ENCODE measurements at places on chromosomes 1 and 21.

- DNase-seq = no peak
Observed at GRCh38 chr1:210246447-210246846, 13.9 kb downstream of the SERTAD4 start.

GRCh38 chr1:39214998-39215873, 10.7 kb downstream of the MACF1 start:
- DNase-seq = peak; percentile 22

GRCh38 chr1:226549937-226550671, 1.5 kb downstream of the STUM start:
- peak; percentile 20 for DNase-seq

DNA sequence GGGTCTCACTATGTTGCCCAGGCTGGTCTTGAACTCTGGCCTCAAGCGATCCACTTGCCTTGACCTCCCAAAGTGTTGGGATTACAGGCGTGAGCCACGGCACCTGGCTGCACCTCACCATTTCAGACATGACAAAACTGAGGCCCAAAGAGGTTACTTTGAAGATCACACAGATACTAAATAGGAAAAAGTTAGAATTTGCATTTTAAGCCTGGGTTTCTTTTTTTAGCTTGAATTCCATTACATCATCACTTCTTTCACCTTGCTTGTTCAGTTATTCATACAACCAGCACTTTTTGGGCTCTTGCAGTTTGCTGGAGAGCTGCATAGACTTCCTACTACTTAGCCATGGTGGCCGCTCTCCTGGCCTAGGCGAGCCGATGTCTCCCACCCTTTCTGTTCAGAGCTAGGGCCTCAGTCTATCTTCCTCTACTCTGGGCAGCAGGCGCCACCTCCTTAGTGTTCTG, 16.3 kb upstream of the CD2 start:
- peak; percentile 45 for DNase-seq

DNA sequence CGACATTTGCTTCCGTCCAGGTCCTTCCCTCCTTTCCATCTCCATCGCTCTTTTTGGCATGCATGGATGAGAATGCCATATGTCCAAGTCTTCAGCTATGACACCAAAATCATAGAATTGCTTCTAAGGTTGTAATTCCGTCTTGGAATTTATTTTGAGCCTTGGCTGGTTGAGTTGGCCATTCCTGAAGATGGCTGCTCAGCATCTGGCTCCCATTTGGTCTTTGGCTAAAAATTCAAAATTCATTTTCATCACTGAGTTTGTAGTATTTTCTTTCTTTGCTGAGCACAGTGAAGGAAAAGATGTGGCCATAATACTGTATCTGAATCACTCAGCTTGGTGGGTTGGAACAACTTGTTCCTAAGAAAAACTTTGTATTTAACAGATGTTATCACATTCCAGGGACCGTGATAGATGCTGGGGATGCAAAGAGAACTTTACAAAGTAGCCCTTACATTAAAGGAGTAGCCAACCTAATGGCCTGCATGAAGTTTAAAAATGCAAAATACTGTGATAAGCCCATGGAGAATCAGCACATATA, 15.6 kb downstream of the JUN start:
- no peak for DNase-seq

GRCh38 chr1:36885540-36886357, 148.6 kb downstream of the GRIK3 start:
- no peak for DNase-seq

DNA sequence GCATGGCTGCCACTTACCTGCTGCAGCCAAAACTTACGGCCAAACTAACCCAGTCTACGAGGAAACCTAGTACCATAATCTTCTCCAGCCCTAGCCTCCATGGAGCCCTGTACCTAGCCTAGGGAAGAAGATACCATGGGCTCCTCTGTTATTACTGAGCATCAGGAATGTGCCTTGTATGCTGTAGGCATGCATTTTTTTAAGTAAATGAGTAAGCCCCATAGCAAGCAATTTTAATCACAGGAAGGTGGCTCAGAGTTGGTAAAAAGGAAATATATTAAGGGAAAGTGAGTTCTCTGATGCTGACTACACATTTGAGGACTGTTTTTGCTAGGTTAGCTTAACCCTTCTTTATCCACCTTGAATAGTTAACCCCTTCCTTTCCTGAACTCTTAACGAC, 21.2 kb downstream of the NFASC start:
- DNase-seq = no peak

DNA sequence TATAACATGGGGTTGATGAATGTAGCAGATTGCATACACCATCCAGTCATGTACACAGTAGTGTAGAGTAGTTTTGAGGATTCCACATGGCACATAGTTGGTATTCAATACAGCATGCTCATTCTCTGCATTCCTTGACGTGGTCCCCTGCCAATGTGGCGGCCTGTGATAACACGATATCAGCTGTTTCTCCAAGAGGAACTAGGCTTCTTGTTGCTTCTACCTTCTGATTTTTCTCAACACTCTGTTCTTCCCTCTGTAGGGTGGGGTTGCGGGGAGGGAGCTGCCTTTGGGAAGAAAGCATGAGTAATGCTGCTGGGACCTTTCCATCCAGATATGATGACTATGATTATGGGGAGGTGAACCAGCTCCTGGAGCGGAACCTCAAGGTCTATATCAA, 19.4 kb downstream of the SESN2 start:
- no peak for DNase-seq

DNA sequence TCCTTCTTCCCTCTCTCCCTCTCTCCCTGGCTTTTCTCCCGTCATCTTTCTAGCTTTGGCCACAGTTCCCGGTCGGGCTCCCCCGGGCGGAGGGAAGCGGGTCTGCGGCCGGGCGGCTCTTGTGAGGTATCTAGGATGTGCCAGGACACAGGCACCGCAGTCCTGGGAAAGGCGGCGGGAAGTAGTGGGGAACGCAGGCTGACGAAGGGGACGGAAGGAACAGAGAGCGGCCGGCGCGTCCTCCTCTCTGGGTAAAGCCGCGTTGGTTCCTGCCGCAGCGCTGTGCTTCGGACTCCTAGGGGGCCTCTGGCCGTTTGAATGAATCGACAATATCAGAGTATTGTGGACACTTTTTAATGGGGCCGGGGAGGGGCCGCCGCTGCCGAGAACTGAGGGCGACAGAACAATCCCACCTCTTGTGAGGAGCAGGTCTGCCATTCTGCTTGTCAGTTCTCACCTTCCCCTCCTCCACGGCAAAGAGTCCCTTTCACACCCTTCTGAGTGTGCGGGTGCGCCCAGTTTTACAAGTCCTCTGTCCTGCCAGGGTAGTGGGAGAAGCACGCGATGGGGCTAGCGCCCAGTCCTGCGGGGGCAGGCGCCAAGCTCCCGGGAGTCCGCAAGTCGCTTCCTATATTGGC, 1.2 kb upstream of the LHX9 start:
- DNase-seq = no peak

DNA sequence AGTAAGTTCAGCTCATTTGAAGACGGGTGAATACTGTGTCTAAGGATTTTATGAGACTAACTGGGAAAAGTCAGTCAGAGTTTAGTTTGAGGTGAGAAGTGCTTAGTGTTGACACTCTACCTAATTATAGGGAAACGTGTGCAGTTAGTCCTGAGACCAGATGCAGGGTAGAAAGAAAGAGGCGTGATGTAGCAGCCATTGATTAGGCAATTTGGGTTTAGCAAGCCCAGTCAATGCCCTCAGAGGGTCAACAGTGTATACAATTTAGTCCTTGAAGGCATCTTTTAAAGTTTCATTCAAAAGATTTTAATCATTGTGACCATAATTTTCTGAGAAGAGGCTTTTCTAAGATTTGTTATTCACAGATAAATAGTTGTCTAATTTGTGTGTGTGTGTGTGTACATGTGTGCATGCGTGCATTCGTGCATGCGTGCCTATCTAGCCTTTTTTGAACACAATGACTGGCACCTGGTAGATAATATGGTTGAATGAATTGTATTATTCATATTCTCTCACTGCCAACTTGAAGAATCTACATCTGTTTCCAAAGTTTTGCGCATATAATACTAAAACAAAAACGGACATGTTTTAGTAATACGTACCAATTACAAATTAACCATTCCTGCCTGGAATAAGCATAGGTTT, 332.9 kb downstream of the SRGAP2C start:
- no peak for DNase-seq

GRCh38 chr1:5481889-5482288, 510.3 kb downstream of the NPHP4 start:
- no peak for DNase-seq

- no peak for DNase-seq
Observed at GRCh38 chr1:29575826-29576225, 339.5 kb downstream of the PTPRU start.

- no peak for DNase-seq
Observed at GRCh38 chr1:90707363-90707710, 9.8 kb downstream of the BARHL2 start.
